ENCODE measurements at places on chromosomes 7 and 10.

DNA sequence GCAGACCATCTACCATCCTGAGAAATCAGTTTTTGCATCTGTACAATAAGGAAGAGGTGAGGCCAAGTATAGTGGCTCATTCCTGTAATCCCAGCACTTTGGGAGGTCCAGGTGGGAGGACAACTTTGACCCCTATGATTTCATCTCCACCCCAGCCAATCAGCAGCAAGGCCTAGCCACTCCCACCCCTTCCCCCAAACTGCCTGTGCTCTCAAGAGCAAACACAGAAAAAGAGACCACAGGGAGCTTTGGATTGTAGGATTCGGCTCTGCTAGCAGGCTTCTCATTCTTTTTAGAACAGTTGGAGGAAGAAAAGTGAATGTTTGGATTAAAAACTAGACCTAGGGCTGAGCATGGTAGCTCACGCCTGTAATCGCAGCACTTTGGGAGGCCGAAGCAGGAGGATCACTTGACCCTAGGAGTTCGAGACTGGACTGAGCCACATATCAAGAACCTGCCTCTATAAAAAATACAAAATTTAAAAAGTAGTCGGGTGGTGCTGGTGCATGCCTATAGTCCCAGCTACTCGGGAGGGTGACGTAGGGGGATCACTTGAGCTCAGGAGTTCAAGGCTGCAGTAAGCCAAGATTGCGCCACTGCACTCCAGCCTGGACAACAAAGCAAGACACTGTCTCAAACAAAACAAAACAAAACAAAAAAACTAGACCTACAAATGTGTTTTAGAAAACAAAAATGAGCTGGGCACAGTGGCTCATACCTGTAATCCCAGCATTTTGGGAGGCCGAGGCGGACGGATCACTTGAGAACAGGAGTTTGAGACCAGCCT lies 25.1 kb upstream of the PROSER2 start:
- DNase-seq = no peak

DNA sequence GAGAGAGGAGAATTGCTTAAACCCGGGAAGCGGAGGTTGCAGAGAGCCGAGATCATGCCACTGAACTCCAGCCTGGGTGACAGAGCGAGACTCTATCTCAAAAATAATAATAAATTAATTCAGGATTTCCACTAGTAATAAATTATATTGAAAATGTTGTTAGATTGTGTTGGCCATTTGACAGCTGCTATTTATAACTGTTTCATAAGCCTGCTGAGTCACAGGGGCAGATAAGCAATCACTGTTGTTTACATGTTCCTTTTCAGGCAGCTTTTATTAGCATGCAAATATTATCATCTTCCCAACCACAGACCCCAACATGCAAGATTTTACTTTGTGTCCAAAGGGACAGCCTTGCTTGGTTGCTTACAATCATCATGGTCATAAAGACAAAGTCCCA lies 49.5 kb upstream of the ZNF138 start:
- DNase-seq = no peak

GRCh38 chr7:117564080-117564479 lies 84.3 kb downstream of the CFTR start:
- no peak for DNase-seq

GRCh38 chr10:8325024-8325980 lies 270.8 kb downstream of the GATA3 start:
- no peak for DNase-seq

DNA sequence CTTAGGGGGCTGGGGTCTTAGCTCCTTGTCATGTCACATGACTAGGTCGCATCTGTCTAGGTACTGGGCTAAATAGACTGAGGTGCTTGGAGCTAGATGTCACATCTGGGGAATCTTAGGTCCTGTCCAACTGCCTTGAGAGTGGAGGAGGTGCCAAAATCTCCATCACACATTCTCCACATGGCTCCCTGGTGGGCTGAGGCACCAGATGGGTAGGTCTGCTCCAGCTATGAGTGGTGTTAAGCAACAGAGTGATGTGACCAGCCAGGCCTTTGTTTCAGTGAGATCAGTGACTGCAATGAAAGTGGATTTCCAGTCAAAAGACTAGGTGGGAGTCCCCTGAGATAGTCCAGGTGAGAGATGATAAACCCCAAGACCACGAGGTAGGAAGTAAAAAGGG lies 251.8 kb downstream of the BMPER start:
- no peak for DNase-seq
